ENCODE measurements at places on chromosomes 11 and 22.

DNA sequence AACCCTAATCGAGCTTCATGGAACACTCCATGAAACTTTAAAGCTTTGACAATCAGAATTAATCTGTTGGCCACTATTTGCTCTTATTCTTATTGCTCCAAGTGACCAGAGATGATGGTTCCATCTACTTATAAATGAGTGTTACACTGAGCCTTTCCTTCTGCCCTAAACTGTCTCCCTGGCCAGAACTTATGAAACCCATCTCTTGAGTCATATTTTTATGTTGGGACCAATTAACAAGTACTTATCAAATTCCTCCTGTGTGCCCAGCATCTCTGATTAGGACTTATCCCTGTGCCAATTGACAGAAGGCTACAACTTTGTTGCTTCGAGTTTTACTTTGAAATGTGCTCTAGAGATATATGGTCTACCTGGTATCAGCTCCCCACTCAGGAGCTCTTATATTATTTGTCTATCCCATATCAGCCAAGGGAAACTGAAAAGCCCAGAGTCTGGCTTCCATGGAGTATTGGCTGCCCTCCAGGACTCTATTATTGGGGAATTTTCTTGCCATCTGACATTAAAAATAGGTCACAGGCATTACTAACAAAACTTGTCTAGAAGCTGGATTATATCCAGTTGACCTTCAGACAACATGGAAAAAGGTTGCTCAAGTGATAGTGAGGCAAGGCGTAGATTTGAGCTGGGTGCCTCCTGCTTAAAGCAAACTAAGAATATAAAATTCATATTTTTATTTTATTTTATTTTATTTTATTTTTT is 8.8 kb downstream of the KREMEN1 start:
- DNase-seq = no peak

- no peak for DNase-seq
Observed at GRCh38 chr22:48961705-48962104, 866.0 kb downstream of the BRD1 start.

DNA sequence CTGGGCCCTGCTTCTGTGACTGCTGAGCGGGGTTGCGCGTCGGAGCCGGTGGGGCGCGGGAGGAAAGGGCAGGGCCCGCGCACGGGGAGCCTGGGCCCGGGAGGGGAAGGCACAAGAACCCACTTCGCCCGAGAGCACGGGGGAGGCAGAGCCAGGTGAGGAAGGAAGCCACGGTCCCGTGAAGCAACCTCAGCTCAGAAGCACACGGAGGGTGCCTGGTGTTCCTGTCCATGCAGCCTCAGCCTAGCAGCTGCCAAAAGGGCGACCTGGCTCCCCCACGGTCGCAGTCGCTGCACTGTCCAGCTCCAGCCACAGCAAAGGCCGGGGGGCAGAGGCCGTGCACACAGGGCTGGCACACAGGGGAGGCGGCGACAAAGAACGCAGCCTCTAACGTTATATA is 9.3 kb upstream of the CDC42BPG start:
- no peak for DNase-seq

DNA sequence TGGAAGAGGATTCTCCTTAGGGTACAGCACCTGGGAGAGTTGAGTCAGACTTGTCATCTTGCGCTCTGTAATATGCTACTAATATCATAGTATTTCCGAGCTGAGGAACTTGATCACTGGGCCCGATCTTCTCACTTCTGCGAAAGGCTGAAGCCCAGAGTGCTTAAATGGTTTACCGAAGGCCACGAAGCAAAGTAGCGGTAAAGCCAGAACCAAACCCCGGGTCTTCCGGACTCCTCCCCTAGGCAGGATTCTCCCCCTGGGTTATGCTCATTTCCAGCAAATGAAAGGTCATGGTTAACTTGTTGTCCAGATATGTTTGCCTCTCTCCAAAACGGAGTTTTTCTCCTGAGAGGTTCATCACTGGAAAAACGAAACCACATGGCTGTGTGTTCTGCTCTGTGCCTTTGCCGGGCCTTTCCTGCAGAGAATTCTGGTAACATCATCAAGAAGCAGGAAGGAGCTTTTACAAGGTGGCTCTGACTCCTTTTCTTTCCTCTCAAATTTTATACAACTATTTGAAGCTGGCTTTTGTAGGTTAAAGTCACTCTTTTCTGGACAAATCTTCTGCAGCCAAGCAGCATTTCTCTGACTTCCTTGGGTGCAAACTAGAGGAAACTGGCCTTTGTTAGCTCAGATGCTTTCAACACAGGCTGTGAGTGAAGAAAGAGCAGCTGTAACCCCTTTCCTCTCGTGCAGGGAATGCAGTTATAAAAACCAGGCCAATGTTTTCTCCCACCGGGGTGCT is 35.5 kb downstream of the UBASH3B start:
- no peak for DNase-seq

GRCh38 chr11:119445850-119446249 is 22.9 kb upstream of the THY1 start:
- DNase-seq = no peak

- no peak for DNase-seq
Observed at GRCh38 chr11:17798716-17799115, 64.1 kb downstream of the KCNC1 start.

GRCh38 chr22:21961886-21962654 is 9.4 kb upstream of the PPM1F start:
- no peak for DNase-seq
